Colonic mucosa (tissue), 4 donors: ENCODE measurements at places on chromosomes 11 and 22. TPM values are rescaled to one million over a fixed set of nuclear protein-coding genes. Genes with fewer than 3 reads are reported as not detected.

MS4A5 gene
- total RNA-seq: not detected

DNA sequence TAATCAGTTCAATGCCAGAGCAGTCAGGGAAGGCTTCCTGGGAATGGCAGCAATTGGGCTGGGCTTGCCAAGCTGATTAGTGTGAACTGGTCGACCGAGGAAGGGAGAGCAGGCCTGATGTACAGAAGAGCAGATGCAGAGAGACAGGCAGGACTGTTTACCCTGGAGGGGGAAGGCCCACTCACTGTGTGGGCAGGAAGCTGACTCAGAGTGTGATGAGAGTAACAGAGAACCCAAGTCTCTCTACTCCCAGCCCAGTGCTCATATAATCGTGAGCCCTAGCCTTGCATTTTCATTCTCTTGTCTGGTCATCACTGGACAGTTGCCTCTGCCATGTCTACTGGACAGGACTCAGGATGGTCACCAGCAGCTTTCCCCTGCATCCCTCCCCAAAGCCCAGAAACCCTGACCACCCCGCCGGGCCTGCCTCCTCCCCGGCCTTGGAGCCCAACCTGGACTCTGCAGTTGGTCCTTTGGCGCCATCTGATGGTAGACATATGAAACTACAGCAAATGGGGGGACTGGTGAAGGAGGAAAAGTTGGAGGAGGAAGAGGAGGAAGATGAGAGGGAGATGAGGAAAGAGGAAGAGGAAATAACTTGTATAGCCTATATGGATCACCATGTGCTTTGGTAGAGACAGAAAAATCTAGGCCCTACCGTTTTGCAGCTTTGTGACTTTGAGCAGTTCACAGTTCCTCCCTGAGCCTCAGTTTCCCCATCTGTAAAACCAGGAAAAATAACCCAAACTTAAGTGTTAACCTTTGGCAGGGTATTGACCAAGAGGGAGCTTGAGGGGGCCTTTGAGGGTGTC is 43.4 kb upstream of the PRDM11 start:
- DNase-seq: peak; percentile 58

- DNase-seq: no peak
Measured at GRCh38 chr11:128239306-128239705, 348.1 kb downstream of the ETS1 start.

GRCh38 chr22:48799227-48799970 is 1028.3 kb downstream of the BRD1 start:
- no peak for DNase-seq

- DNase-seq: no peak
Measured at GRCh38 chr22:50007057-50007511, 5.5 kb downstream of the IL17REL start.

CD6 gene
- 3.0 TPM for total RNA-seq

- no peak for DNase-seq
Measured at GRCh38 chr11:113274713-113275582, 39.4 kb upstream of the TTC12 start.

GRCh38 chr22:27135031-27135981 is 477.9 kb downstream of the MIAT start:
- no peak for DNase-seq

- DNase-seq: no peak
Measured at GRCh38 chr11:85029964-85030363, 597.2 kb downstream of the DLG2 start.

- no peak for DNase-seq
Measured at GRCh38 chr11:11073996-11074395, 216.1 kb upstream of the ZBED5 start.

GRCh38 chr11:66006891-66007176 is 4.5 kb downstream of the BANF1 start:
- DNase-seq: no peak

DNA sequence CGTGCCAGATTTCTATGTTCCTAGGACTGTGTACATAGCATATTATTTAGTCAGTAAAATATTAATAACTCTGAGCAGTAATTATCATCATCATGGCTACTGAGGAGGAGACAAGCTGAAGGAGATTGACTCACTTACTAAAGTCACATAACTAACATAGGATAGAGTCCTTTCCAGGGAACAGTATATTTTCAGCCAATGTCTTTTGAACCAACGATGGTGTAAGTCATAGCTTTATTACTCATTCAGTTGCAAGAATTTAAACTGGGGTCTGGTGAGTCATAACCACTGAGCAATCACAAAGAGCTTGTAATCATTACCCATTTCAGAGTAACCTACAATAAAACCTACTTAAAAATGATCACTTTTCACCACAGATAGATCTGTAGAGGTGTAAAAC is 1564.8 kb upstream of the TENM4 start:
- no peak for DNase-seq
